Small intestine (tissue), 16 donors: ENCODE measurements at places on chromosomes 6 and 20.

GRCh38 chr20:11895861-11896387 is 21.8 kb upstream of the BTBD3 start:
- H3K4me3 ChIP-seq: no peak overlapping the region
- no peaks in the 10 kb centered on the region for H3K36me3 ChIP-seq
- DNase-seq: no peak
- peaks cover 8% of the 10 kb centered on the region for H3K4me1 ChIP-seq
- no peak overlapping the region for H3K27ac ChIP-seq

GRCh38 chr20:14701326-14701725 is 363.9 kb upstream of the FLRT3 start:
- no peaks in the 10 kb centered on the region for H3K27me3 ChIP-seq
- no peak overlapping the region for H3K4me3 ChIP-seq
- no peaks in the 10 kb centered on the region for H3K36me3 ChIP-seq

- no peaks in the 10 kb centered on the region for H3K36me3 ChIP-seq
- no peak overlapping the region for H3K27ac ChIP-seq
- no peak overlapping the region for H3K4me3 ChIP-seq
- no peaks in the 10 kb centered on the region for H3K27me3 ChIP-seq
- no peaks in the 10 kb centered on the region for H3K4me1 ChIP-seq
- DNase-seq: no peak
Measured at GRCh38 chr20:7656687-7657467, 283.4 kb downstream of the HAO1 start.

DNA sequence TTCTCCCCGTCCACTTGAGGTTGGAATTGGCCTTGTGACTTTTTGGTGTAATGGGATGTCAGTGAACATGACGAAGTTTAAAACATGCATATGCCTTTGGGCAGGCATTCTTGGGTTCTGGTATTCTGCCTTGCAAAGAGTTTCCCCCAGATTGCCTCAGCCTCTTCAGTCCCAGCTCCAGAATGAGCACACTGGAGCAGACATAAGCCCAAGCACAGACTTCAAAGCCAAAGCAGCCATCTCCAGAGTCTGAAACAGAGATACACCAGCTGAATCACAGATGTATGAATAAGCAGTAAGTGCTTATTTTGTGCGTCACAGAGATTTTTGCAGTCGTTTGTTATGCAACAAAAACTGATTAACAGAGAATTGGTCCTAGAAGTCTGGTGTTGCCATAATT is 546.0 kb downstream of the FRK start:
- no peaks in the 10 kb centered on the region for H3K4me1 ChIP-seq
- no peak overlapping the region for H3K4me3 ChIP-seq
- no peak for DNase-seq
- H3K27me3 ChIP-seq: no peaks in the 10 kb centered on the region
- H3K36me3 ChIP-seq: no peaks in the 10 kb centered on the region

DNA sequence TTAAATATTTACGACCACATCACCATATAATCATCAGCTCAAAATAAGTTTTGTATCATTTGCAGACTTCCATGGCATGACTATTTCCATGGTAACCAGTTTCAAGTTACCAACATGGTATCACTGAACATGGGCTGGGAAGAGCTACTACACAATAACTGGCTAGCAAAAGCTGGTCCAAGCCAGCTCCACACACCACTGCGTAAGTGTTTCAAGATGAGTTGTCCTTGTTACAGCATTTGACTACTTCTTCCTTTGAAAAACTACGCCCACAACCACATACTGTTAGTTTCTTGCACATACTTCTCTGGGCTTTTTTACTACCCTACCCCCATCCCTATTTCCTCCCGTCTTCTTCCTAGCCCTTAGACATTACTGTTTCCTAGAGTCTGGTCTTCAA is 8.5 kb downstream of the CD164 start:
- no peaks in the 10 kb centered on the region for H3K27me3 ChIP-seq
- peaks cover 23% of the 10 kb centered on the region for H3K36me3 ChIP-seq
- H3K4me3 ChIP-seq: no peak overlapping the region
- DNase-seq: no peak
- H3K4me1 ChIP-seq: no peaks in the 10 kb centered on the region
- no peak overlapping the region for H3K27ac ChIP-seq

- H3K27ac ChIP-seq: no peak overlapping the region
- H3K36me3 ChIP-seq: no peaks in the 10 kb centered on the region
- no peak overlapping the region for H3K4me3 ChIP-seq
Measured at GRCh38 chr6:17336425-17336824, 55.3 kb downstream of the RBM24 start.

- H3K27me3 ChIP-seq: no peaks in the 10 kb centered on the region
- H3K4me3 ChIP-seq: no peak overlapping the region
- H3K4me1 ChIP-seq: no peaks in the 10 kb centered on the region
- no peaks in the 10 kb centered on the region for H3K36me3 ChIP-seq
- DNase-seq: no peak
Measured at GRCh38 chr20:40191573-40191972, 497.5 kb downstream of the MAFB start.

GRCh38 chr6:135372758-135373157 is 124.8 kb downstream of the AHI1 start:
- H3K27ac ChIP-seq: no peak overlapping the region
- no peaks in the 10 kb centered on the region for H3K36me3 ChIP-seq
- no peak overlapping the region for H3K4me3 ChIP-seq

GRCh38 chr6:18431581-18431980 is 44.4 kb downstream of the RNF144B start:
- no peak for DNase-seq
- no peak overlapping the region for H3K4me3 ChIP-seq
- H3K4me1 ChIP-seq: no peaks in the 10 kb centered on the region

DNA sequence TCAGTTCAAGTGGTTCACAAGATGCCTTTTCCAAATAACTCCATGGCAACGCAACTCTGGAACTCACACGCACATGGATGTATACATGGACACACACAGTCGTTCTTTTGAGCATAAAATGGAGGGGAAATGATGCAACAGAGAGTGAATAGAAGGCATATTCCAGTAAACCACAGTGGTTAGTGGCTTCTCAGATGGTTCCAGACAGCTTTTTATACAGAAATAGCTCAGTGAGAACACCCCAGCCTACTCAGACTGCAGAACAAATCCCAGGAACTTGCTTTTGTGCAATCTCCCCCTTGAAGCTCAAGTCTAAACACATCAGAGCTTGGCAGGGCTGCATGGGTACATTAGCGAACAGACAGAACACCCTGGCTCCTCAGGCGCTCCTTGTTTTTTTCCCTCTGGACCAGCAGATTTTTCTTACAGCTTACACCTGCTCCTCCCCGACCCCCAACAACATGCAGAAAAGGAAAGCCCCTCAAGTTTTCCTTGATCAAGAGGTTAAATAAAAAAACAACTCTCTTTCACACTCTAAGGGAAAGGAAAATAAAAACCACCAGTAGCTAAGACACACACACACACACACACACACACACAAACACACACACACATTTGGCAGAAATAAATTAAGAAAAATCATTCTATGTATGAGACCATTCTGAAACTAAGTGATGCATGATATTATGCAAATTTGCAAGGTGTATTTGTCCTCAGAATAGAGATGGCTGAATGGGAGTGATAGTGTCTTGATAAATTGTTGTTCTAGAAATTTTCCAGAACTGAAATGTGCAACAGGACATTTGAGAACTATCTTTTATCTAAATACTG is 51.2 kb upstream of the RANBP9 start:
- no peak overlapping the region for H3K4me3 ChIP-seq
- H3K27ac ChIP-seq: no peak overlapping the region
- peak; percentile 20 for DNase-seq

GRCh38 chr6:17621003-17621402 is 20.9 kb downstream of the FAM8A1 start:
- peaks cover 2% of the 10 kb centered on the region for H3K4me1 ChIP-seq
- no peaks in the 10 kb centered on the region for H3K27me3 ChIP-seq

GRCh38 chr20:37453288-37453687 is 67.8 kb upstream of the NNAT start:
- DNase-seq: no peak
- peaks cover 2% of the 10 kb centered on the region for H3K27me3 ChIP-seq
- H3K36me3 ChIP-seq: no peaks in the 10 kb centered on the region
- no peaks in the 10 kb centered on the region for H3K4me1 ChIP-seq
- no peak overlapping the region for H3K4me3 ChIP-seq

GRCh38 chr6:31142361-31142761 is 3.5 kb upstream of the PSORS1C2 start:
- DNase-seq: no peak
- H3K4me1 ChIP-seq: peaks cover 9% of the 10 kb centered on the region
- H3K27ac ChIP-seq: no peak overlapping the region
- H3K27me3 ChIP-seq: no peaks in the 10 kb centered on the region
- H3K36me3 ChIP-seq: peaks cover 32% of the 10 kb centered on the region

DNA sequence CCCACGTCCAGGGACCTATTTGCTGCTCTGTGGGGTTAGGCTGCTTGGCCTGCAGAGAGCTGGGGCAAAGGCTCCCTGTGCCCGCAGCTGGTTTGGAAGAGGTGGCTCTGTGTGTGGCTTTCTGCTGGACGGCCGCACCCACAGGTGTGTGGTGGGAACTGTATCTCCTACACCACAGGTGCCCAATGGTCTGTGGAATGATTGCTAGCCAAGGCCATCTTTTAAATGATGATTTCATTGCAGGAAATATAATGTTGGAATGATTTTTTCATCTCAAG is 178.4 kb downstream of the DLL1 start:
- no peak for DNase-seq
- no peaks in the 10 kb centered on the region for H3K36me3 ChIP-seq
- no peak overlapping the region for H3K27ac ChIP-seq
- H3K4me3 ChIP-seq: no peak overlapping the region

DNA sequence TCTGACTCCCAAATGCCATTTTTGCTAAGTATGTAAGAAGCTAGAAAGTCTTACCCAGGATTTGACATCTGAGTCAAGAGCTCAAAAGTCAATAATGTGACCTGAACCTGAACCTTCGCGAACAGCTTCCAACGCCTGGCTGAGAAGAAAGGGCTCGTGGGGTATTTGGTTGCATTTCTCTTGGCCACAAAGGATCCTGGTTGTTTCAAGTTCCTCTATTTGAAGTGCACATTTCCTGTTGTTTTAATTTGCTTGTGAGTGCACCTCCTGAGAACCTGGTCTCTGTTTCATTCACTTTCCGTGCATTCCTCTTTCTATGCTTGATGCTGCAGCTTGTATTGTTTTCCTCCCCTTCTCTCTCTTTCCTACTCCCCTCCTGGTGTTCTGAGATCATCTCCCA is 212.5 kb downstream of the FOXA2 start:
- no peaks in the 10 kb centered on the region for H3K4me1 ChIP-seq
- H3K4me3 ChIP-seq: no peak overlapping the region
- DNase-seq: no peak
- no peaks in the 10 kb centered on the region for H3K36me3 ChIP-seq
- no peak overlapping the region for H3K27ac ChIP-seq

- H3K4me1 ChIP-seq: no peaks in the 10 kb centered on the region
- H3K4me3 ChIP-seq: no peak overlapping the region
- DNase-seq: peak; percentile 49
Measured at GRCh38 chr6:47665112-47665511, 33.3 kb upstream of the ADGRF4 start.

DNA sequence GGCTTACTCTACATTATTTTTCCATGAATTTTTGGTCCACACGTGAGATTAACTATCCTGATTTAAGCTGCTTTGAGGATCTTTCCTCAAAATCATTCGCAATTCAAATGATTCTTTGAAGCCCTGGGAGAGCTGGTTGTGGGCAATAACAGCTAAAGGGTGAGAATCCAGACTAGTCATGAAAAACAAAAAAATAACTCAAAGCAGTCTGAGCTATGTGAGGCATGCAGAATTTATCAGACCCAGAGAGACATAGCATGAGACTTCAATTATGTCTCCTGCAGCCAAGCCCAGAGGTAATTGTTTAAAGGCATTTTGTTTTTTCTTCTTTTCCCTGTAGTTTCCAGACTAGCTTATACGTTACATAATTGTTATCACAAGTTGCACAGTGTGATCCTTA is 517.3 kb upstream of the PTCHD4 start:
- H3K4me1 ChIP-seq: no peaks in the 10 kb centered on the region
- DNase-seq: no peak
